Stimulated activated CD8-positive, alpha-beta memory T cell treated with anti-CD3 and anti-CD28 coated beads, Interleukin-4, amount 100 ng/mL, for 1 hour (primary cell): ENCODE measurements at places on chromosomes 4 and X.

- no peak for DNase-seq
Measured at GRCh38 chrX:9429767-9430166, 35.1 kb upstream of the TBL1X start.

DNA sequence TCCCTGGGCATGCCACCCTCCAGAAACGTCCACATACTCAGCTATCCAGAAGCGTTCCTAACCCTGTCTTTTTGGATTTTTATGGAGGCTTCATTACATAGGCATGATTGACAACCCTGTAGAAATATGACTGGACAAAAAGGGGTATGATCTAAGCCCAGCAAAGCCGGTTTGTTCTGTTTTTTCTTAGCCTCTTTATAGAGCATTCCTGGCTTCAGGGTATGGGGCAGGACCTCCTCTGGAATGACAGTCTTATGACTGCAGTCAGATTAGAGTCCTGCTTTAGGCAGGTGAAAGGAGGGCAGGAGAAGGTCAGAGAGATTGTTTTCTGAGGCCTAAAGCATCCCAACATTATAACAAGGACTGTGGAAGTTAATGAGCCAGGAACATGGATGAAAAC lies 137.4 kb downstream of the DCLK2 start:
- no peak for DNase-seq

- no peak for DNase-seq
Measured at GRCh38 chr4:1592709-1593417, 91.2 kb downstream of the FAM53A start.

- DNase-seq = no peak
Measured at GRCh38 chr4:54954656-54955388, 170.6 kb downstream of the KDR start.

DNA sequence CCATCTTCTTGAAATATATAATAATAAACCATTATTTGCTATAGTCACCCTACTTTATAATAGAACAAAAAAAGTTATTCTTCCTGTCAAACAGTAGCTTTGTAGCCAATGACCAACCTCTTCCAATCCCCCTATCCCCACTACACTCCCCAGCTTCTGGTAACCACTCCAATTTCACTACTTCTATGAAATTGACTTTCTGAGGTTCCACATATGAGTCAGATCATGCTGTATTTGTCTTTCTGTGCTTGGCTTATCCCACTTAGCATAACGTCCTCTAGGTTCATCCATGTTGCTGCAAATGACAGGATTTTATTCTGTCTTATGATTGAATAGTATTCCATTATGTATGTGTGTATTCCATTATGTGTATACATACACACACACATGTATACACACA lies 809.7 kb upstream of the NDST4 start:
- DNase-seq = no peak

DNA sequence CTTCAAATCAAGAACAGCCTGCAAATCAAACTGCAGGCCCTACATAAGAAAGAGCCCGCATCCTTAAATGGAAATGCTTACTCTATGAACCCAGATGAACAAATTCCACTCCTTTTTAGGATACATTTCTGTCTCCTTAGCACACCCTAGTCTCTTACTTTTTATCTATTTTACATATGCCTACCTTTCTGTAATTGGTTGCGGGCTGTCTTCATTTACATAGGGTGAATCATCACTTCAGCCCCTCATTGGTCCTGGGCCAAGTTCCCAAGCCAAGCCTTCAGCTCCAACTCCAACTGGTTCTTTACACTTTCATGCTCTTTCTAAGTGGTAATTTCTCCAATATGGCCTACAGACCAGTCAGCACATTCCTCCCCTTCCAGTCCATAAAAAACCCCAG lies 219.3 kb downstream of the TRAM1L1 start:
- DNase-seq = no peak

- no peak for DNase-seq
Measured at GRCh38 chrX:20499763-20500162, 233.1 kb upstream of the RPS6KA3 start.

GRCh38 chrX:39602195-39602594 lies 495.6 kb downstream of the BCOR start:
- DNase-seq = no peak

- no peak for DNase-seq
Measured at GRCh38 chr4:74267998-74268606, 40.2 kb upstream of the EPGN start.

- DNase-seq = no peak
Measured at GRCh38 chr4:55358246-55358645, 12.2 kb downstream of the SRD5A3 start.

DNA sequence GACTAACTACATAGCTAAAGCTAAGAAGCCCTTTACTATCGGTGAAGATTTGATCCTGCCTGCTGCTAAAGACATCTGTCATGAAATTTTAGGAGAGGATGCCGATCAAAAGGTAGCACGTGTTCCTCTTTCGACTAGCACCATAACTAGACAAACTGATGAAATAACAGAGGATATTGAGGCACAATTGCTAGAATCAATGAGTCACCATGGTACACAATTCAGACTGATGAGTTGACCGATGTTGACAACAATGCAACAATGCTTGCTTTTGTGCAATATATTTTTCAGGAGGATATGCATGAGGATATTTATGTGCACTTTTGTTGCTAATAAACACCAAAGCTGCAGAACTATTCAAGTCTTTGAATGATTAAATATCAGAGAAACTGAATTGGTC lies 24.3 kb downstream of the TBCK start:
- no peak for DNase-seq

GRCh38 chr4:122827258-122827878 lies 737 bp downstream of the FGF2 start:
- DNase-seq = no peak

GRCh38 chr4:8355306-8355705 lies 85.2 kb downstream of the ACOX3 start:
- no peak for DNase-seq

DNA sequence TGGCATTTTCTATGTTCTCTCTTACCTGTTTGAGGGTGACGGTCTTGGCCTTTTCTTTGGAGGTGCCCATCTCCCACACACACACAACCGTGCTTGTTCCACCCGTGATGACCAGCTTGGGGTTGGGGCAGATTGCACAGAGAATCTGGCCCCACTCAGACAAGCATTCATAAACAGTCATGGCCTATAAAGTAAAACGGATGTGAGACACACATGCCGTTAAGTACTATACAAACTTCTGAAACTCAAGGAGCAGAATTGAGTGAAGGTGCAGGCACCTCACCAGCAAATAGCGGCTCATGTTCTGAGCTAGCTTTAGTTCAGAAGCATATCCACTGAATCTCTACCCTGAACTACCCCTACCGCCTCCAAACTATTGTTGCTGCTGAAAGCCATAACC lies 107.6 kb downstream of the CDS1 start:
- DNase-seq = no peak

- DNase-seq = no peak
Measured at GRCh38 chr4:676871-677235, 2.5 kb downstream of the MYL5 start.

GRCh38 chr4:147629783-147630730 lies 12.9 kb downstream of the TMEM184C start:
- DNase-seq = no peak

- DNase-seq = no peak
Measured at GRCh38 chr4:150176547-150176946, 98.3 kb downstream of the DCLK2 start.

DNA sequence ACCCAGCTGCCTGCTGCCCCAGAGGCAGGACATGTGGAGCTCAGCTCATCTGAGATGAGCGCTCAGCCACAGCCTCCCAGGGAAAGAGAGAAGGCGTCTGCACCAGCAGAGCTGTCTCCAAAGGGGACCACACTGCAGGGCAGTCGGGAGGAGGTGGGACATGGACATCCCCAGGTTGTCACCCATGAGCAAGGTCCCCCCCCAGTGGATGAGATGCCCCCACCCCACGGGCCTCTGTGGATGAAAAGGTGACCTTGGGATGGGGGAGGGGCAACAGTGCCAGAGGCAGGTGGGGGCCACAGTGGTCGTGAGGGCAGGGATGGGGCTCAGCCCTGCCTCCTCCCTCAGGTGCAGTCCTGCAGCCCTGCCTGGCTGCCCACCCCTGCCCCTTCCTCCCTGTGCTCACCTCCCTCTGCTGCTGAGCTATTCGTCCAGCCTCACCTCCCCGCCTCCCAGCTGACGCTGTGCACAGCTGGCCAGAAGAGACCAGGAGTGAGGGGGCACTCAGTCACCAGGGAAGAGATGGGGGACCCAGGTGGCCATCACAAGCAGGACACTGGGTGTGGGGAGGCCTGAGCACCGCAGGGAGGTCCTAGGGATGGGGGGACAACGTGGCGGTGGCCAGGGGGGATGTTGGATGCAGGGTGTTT lies 9.3 kb downstream of the NKX1-1 start:
- DNase-seq = no peak

DNA sequence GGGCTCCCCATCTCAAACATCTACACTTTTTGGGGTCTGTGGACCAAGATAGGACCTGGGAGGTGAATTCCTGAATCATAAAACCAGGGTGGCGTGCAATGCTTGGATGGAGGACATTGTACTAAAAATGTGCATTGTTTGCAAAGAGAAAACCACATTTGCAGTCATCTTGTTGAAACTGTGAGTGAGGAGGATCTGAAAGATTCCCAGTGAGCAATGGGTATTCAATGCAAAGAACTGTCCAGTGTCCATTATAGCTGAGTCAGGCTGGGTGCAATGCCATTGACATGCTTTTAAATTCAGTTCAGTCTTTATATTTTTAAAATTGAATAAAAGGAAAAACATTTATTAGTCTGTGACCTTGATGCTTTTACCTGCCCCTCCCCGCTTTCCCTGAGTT lies 215.7 kb downstream of the STK32B start:
- DNase-seq = no peak

DNA sequence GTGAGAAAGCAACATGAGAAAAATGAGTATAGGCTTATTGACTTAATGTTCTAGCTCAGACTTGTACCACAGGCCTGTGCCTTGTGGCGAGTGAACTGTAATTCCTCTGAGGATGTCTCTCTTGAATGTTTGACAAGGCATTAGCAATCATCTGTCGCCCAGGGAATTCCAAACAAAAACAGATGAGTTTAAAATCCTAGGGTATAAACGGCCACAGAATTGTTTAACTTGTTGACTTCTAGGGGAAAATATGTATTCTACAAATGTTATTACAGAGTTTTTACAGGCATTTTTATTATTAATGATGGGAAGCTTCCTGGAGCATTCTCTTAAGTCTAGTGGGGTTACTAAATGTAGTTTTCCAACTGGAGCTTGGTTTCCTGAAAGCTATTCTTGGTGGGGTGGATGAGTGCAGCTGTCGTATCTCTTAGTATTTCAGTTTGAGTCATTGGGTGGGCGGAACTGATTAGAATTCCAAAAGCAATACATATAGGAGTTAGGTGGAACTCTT lies 40.6 kb downstream of the ARHGAP10 start:
- no peak for DNase-seq

- DNase-seq = no peak
Measured at GRCh38 chr4:103786014-103786413, 66.2 kb upstream of the TACR3 start.

DNA sequence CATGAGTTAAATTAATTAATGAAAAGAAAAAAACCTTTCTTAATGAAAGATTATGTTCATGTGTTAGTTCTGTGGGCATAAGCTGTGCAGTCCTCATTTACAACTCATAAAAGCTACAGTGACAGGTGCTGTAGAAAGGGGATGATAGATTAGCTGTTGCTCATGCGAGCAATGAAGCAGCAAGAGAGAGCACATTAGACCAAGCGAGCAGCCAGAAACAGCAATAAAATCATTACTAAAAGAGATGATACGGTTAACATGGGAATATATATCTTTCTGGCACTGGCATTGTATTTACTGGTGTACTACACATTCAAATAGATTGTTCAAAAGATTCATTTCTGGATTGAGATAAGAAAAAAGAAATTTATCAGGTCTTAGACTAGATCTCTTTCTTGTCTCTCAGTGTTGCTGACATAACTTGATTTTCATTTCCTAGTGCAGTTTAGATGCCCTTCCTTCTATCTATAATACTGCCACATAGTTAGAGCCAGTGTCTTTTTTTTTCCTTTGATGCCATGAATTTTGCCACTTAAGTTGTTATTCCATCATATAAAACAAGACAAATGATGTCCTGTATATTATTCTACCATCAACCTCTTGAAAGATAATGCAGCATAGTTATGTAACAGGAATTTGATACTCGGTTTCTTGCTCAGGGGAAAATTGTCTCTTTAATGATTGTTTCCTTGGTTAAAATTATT lies 164.6 kb downstream of the BANK1 start:
- DNase-seq = no peak

- no peak for DNase-seq
Measured at GRCh38 chr4:106753426-106753825, 282.7 kb downstream of the DKK2 start.

GRCh38 chr4:172721659-172722058 lies 447.0 kb upstream of the GALNT7 start:
- DNase-seq = no peak

DNA sequence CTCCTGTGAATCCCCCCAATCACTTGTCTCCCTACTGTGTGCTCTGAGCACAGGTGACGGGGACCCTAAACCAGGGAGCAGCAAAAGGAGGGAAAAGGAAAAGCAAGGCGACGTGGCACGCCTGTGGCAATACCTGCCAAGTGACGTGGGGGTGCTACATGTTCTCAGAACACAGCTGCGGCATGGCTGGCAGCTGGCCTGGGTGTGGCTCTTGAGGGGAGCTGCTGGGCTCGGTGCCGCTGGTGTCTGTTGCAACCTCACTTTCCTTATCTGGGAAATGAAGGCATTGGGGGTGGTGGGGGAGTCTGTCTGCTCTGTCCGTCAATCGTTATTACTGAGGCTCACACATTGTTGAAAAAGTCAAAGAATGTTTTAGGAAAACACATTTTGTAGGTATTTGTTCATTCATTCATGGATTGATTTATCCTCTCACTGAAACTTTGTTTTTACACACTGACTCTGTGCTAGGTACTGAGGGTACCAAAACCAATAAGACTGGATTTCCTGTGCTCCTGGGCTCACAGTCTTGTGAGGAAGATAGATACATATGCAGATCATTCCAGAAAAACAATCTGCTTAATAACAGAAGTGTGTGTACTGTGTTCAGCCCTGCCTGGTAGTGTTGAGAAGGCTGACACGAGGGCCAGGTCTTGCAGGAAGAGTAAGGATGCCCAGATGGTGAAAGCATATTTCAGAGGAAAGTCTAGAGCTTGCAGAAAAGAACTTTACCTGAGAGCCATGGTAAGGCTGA lies 217.6 kb downstream of the PTTG2 start:
- peak; percentile 13 for DNase-seq

- DNase-seq = no peak
Measured at GRCh38 chrX:154605566-154605965, 13.5 kb downstream of the CTAG1B start.

- DNase-seq = no peak
Measured at GRCh38 chrX:121903961-121904360, 856.6 kb downstream of the GLUD2 start.
